ENCODE measurements at places on chromosomes 7 and 10.

DNA sequence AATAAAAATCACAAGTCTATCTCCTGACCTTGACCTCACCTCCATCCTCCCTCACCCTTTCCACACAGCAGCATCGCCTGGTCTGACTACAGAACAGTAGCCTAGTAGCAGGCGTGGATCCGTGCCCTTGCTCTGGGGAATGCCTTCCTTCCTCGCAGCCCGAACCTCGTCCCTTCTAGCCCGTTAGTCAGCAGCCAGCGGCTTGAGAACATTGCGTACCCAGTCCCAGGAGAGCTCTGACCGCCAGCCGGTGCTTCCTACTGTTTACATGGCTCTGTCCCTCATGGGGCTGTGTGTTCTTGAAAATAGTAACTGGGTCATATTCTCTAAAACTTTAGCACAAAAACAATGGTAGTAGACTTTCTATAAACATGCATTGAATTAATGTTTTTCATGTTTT is 682.7 kb upstream of the IGFBP3 start:
- DNase-seq, result no peak

DNA sequence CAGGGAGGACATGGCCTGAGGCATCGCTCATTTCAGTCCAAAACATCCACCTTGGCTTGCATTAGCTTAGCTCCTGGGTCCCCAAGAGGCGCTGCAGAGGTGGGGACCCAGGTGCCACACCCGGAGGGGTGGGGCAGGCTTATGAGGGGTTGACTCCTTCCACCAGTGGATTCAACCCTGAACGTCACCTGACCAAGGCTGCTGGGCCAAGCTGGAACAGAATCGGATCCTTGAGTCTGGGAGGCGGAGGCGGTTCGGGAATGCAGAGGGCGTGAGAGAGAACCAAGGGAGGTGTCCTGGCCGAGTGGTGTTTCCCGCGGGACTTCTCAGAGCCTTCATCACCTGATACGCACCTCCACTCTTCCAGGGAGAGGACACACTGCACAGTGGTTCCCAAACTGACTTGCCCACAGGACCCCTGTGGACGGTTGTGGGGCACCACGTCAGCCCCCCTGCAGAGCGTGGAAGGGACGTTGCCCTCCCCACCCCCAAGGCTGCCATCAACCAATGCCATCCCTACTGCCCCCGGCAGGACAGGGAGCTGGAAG is 4.5 kb upstream of the MICALL2 start:
- DNase-seq, result no peak

DNA sequence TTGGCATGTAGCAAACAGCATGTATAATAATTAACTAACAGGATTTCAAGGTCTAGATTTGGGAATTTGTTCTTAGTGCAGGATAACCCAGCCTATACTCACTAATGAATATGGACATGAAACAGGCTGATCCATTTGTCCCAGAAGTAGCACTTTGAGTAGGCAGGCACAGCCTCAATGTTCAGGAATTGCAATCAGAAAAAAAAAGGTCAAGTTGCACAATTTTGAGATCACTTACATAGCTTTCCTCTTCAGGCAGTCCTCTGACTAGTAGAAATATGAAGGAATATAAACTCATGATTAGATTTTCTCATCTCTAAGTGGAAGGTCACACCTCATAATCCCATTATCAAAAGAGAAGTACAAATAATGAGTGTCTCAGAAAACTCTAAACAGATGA is 921.4 kb upstream of the CELF2 start:
- DNase-seq, result no peak

GRCh38 chr7:18940593-18941134 is 176.8 kb downstream of the TWIST1 start:
- no peak for DNase-seq

DNA sequence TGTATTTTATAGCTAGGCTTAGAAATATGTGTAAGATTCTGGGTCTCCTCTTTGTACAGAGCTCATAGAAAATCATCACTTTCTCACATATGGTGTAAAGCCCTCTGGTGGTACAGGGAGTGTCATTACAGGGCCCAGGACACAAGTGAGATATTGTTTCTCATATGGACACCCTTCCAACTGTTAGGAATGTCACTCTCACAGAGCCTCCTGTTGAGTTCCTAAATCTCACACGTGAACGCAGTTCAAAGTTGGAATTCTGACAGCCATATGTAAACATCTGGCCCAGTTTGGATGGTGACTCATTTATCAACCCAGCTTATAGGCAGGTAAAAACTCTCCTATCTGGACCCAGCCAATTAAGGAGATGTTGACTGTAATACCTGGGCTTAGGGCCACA is 35.4 kb upstream of the ZNF107 start:
- DNase-seq, result no peak

- DNase-seq, result peak; percentile 11
Observed at GRCh38 chr7:28272461-28272877, 91.9 kb upstream of the JAZF1 start.

GRCh38 chr10:123965973-123966895 is 74.6 kb upstream of the CPXM2 start:
- no peak for DNase-seq

- DNase-seq, result no peak
Observed at GRCh38 chr10:95354110-95354509, 63.3 kb upstream of the PDLIM1 start.

- no peak for DNase-seq
Observed at GRCh38 chr7:105814481-105814880, 61.9 kb downstream of the ATXN7L1 start.

DNA sequence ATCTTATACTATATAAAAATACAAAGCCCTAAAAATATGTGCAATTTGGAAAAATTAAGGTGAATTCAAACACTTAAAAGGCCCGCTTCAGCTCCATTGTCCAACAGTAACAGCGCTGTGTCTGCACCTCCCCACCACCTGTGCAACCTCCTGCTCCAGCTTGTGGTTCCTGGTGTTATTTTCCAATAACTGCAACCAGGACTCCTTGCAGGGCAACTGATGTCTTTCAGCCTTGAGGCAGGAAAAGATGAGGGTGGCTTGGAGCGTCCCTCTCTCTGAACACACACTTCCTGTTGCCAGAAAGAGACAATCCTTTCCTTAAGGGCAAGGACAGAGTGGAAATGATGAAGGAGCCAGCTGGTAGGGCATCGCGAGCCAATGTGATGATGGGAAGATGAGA is 336.0 kb downstream of the GLRX3 start:
- DNase-seq, result no peak

- DNase-seq, result no peak
Observed at GRCh38 chr7:2069472-2069860, 163.3 kb downstream of the MAD1L1 start.

DNA sequence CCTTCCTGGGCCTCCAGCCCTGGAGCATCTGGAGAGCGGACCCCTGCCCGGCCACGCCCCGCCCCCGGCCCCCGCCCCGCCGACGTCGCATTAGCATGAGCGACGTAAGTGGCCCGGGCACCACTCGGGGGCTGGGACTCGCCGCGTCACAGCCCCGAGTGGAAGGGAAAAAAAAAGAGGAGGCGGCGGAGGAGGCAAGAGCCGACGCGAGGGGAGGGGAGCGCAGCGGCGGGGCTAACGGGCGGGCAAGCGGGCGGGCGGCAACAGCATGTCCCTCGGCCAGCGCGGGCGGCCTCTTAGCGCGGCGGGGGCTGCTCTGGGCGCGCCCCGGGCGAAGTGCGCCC is at the start of gene SLC18A3:
Gene SLC18A3, plus strand, starts transcription at position 197 of the 344 bp plus-strand sequence. CDS start 431 bp downstream, outside the sequence.
- DNase-seq, result no peak

DNA sequence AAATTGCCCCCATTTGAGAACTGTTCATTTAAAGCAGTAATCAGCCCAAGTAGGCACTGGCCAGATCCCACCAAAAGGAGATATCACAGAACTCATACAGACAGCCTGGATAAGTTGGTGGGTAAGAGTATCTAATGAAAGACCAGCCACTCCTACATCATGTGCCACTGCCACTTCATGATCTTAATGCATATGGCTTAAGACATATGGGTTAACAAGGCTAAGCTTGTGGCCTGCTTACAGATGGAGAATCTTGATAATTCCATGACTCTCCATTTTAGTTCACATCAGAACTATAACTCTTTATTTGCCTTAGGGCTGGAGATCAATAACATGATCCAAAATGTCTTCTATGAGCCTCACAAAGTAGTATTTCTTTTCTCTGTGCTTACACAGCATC is 6.8 kb upstream of the IFIT1B start:
- DNase-seq, result no peak

DNA sequence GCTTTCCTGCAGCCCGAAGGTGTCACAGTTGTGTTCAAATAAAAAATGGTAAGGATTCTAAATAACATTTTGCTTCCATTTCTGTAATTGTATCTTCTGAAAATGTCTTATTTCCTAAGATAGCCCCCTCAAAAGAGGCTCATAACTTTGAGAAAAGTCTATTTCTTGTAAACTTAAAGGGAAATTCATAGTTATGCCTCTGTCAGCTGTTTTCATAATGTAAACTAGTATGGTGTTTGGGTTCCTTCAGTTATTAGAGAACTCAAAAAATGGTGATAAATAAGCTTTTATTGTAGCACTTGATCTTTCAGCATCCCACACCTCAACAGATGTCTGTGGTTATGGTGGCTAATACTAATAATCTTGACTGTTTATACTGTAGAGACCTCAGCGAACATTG is 57.1 kb downstream of the KLHDC10 start:
- DNase-seq, result no peak

GRCh38 chr7:118169146-118169545 is 14.8 kb upstream of the LSM8 start:
- no peak for DNase-seq

- no peak for DNase-seq
Observed at GRCh38 chr7:77498659-77499379, 38.3 kb upstream of the PTPN12 start.

- no peak for DNase-seq
Observed at GRCh38 chr7:137386966-137387365, 43.4 kb upstream of the PTN start.

GRCh38 chr7:21401944-21402343 is 25.9 kb upstream of the SP4 start:
- no peak for DNase-seq

- no peak for DNase-seq
Observed at GRCh38 chr10:89301232-89301631, 614 bp upstream of the IFIT2 start.

DNA sequence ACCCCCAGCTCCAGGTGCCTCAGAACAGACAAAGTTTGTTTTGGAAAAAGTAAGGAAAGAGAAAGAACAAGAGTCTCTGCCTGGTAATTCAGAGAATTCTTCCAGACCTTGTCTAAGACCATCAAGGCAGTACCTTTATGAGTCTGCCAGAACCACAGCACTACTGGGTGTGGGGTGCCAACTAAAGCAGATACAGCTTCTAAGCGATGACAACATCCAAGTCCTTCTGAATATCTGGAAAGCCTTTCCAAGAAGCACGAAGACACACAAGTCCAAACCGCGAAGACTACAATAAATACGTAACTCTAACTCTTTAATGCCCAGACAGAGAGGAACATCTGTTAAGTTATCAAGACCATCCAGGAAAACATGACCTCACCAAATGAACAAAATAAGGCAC is 94.3 kb downstream of the SIRT1 start:
- no peak for DNase-seq

GRCh38 chr10:101351017-101351416 is 2.9 kb upstream of the BTRC start:
- no peak for DNase-seq

All from right renal pelvis (tissue), 4 donors.